ENCODE measurements at places on chromosomes 4 and X. TPM values are rescaled to one million over a fixed set of nuclear protein-coding genes. Genes with fewer than 3 reads are reported as not detected.

GRCh38 chr4:41361794-41362526, 105.2 kb downstream of the UCHL1 start:
- no peak for DNase-seq

- DNase-seq: peak; percentile 26
Observed at GRCh38 chrX:141176586-141177451, at the start of gene LDOC1. Gene LDOC1, minus strand, starts transcription at chrX:141177129. Its CDS starts 108 bp downstream, at chrX:141177021.

Gene REELD1
- 0.11 TPM for polyA plus RNA-seq

Gene DGKK
- polyA plus RNA-seq: not detected

Gene ETDB
- not detected for polyA plus RNA-seq

DNA sequence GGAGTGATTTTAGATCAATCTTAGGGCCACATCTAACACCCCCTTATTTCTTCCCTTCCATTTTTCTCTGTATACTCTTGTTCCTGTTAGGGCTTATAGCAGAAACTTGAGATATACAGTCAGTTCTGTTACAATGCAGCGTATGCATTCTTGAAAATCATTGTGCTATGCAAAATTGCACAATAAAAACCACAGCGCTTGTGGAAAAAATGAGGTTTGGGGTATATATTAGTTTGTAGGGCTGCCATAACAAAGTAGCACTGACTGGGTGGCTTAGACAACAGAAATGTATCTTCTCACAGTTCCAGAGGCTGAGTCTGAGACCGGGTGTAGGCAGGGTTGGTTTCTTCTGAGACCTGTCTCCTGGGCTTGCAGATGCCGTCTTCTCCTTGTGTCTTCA, 59.0 kb downstream of the WWC2 start:
- DNase-seq: no peak

- DNase-seq: no peak
Observed at GRCh38 chrX:26203561-26203960, 11.3 kb downstream of the MAGEB6 start.

DNA sequence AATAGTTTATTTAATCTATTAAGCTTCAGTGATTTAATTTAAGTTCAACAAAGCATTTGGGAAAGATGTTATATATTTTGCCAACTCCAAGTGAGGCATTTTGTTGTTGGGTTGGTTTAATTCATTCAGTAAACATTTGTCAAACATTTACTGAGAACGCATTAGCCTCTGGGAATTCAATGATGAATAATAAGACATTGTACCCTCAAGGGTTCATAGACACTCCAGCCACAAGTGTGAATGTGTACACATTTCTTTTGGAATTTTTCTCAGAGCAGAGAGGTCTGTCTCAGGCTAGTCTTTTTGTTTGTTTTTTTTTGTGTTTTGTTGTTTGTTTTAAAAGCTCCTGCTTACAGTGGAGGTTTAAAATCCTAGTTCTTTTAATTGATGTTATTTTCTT, 203.9 kb downstream of the SOWAHB start:
- DNase-seq: no peak

DNA sequence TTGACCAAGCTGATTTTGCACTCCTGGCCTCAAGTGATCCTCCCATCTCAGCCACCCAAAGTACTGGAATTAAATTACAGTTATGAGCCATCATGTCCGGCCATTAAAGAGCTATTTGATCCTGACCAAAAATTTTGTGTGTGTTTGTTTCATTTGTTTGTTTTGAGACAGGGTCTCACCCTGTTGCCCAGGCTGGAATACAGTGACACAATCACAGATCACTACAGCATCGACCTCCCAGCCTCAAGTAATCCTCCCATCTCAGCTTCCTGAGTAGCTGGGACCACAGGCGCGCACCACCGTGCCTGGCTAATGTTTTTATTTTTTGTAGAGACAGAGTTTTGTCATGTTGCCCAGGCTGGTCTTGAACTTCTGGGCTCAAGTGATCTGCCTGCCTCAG, 82.9 kb upstream of the RBPJ start:
- no peak for DNase-seq

- DNase-seq: no peak
Observed at GRCh38 chr4:152535360-152535902, 461 bp downstream of the FBXW7 start.

Gene TBC1D9
- polyA plus RNA-seq: 13.8 TPM

GRCh38 chr4:91298156-91298700, 1005.5 kb upstream of the GRID2 start:
- DNase-seq: no peak

Gene XKRX
- polyA plus RNA-seq: 0.05 TPM

DNA sequence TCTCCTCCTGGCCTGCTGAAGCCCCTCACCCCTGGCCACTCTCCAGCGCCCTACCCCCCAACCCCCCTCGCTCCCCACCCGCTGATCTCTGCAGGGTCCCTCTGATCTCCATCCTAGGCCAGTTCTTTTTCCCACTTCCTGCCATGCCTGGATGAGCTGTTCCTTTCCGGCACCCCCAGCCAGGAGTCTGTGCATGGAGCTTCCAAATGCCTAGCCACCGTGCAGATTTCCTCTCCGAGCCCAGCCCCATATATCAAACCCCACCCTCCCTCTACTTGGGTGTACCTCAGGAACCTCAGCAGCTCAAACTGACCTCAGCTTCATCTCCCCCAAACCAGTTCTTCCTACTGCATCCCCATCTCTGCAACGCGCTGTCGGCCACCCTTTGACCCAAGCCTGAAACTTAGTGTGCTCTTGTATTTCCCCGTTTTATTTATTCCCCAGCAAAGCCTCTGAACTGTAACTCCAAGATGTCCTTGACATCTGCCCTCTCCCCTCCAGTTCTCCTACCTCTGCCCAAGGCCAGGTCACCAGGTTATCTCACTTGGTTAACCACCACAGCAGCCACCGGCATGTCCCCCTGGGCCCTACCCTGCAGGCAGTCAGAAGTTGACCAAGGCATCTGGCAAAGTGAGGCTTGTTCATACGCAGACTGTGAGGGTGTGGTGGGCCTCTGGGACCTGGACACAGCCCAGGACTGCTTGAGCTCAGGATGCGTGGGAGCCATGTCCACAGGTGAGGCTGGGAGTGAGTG, 194.9 kb upstream of the PSAPL1 start:
- no peak for DNase-seq

- DNase-seq: no peak
Observed at GRCh38 chr4:16687011-16687410, 211.4 kb downstream of the LDB2 start.

DNA sequence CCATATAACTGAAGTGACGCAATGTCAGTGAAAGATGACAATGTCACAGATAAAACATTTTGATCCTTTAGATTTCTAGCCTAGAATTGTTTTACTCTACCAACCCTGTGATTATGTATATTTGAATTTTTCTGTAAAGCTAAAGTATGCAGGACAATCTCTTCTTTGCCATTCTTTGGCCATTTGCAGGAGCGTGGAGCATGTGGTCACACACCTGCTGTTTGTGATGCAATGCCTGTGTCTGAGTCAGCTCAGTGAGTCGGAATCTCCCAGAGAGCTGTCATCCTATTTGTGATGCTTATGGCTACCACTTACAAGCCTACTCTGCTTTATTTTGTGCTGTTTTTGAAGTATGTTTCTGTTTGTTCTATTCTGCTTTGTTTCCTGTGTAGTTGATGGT, 214.5 kb downstream of the NAF1 start:
- no peak for DNase-seq

DNA sequence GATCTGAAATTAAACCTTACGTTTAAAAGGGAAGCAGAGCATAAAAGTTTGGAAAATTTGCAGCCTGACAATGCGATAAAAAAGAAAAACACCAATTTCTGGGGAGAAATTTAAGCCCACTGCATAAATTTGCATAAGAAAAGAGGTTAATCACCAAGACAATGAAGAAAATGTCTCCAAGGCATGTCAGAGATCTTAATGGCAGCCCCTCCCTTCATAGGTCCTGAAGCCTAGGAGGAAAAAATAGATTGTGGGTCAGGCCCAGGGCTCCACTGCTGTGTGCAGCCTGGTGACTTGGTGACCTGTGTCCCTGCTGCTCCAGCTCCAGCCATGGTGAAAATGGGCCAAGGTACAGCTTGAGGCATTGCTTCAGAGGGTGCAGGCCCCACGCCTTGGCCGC, 264.0 kb upstream of the CT83 start:
- DNase-seq: no peak

Gene CD38
- 0.94 TPM for polyA plus RNA-seq
